ENCODE measurements at places on chromosomes 1 and 21. TPM values are rescaled to one million over a fixed set of nuclear protein-coding genes. Genes with fewer than 3 reads are reported as not detected.

- peak; percentile 86 for DNase-seq
These were observed 13.2 kb upstream of the EPS8L3 start for GRCh38 chr1:109776911-109777310.

DNA sequence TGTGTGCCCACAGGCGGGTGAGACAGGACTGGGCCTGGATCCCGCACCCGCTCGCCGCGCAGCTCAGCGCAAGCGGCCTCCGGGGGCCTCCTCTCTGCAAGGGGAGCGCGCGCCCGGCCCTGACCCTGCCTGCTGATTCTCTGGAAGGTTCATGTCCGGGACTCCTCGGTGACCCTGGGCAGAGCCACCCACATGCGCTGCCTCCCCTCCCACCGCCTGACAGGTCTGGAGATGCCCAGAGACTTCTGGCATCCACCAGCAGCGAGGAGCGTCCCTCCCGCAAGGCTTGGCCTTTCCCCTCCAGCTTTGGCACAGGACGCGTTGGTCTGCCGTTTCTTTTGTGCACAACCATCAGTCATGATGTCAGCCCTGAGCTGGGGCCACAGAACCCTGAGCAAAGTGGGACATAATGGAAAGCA lies 42.0 kb upstream of the COL6A2 start:
- peak; percentile 44 for DNase-seq

DNA sequence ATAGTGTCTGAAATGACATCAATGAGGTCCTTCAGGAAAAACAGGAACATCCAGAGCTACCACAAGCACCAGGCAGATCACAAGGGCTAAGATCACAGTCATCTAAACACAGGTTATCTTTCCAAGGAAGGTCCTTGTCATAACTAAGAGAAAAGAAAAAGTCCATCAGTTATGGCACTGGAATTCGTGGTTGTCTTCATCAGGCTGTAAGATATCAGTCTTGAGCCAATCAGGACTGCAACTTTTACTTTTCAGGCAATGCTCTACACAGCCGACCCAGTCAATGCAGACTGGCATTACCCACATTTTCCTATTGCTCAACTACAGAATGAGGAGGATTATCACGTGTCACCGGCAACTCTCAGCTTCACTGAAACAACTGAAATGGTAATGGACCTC lies 26.4 kb downstream of the SORT1 start:
- DNase-seq, result peak; percentile 92

DNA sequence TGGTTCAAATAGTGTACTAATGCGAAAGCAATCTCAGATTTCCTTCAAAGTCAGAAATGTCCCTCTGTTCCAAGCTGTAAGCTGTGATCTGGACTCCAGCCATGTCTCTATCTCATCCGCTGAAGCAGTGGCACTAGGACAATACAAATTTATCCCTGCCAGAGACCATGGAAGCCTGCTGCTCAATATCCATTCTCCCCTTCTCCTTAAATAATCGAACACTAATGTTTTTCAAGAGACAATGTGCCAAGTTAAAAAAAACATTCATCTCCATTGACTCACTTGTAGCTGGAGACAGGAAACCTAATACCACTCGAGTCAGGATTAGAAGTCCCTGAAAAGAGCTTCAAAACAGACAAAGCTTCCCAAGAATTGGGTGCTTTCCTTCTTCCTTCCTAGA lies 38.5 kb upstream of the PGBD5 start:
- peak; percentile 7 for DNase-seq

GRCh38 chr21:17472592-17473271 lies 40.1 kb upstream of the CXADR start:
- no peak for DNase-seq

ADAM30 gene
- not detected for total RNA-seq

Data from M059J (cell line).